ENCODE measurements at places on chromosomes 7 and 10. TPM values are rescaled to one million over a fixed set of nuclear protein-coding genes. Genes with fewer than 3 reads are reported as not detected.

The AQP1 gene
- 335 TPM for total RNA-seq

The IL6 gene
- 62.2 TPM for total RNA-seq

The ARL5B gene
- 14.6 TPM for total RNA-seq

The ZNRF2 gene
- 7.8 TPM for total RNA-seq

The OR2A12 gene
- not detected for total RNA-seq

The IDI1 gene
- total RNA-seq: 62.4 TPM

The CDNF gene
- total RNA-seq: 2.6 TPM

The WIPF3 gene
- total RNA-seq: 0.07 TPM

The OR13A1 gene
- not detected for total RNA-seq

The ITGA8 gene
- 43.7 TPM for total RNA-seq

The TMEM196 gene
- not detected for total RNA-seq

The KIF11 gene
- total RNA-seq: 8.7 TPM

The C10orf71 gene
- not detected for total RNA-seq

The ADRA2A gene
- 2.0 TPM for total RNA-seq

The LBX1 gene
- not detected for total RNA-seq

The CLEC5A gene
- not detected for total RNA-seq

The PDLIM1 gene
- 25.7 TPM for total RNA-seq

The TEX47 gene
- not detected for total RNA-seq

The NUP205 gene
- 38.8 TPM for total RNA-seq

The PTF1A gene
- not detected for total RNA-seq

The ACTL6B gene
- total RNA-seq: not detected

The TAS2R41 gene
- not detected for total RNA-seq

The SPDYE6 gene
- total RNA-seq: not detected

The OR9A4 gene
- total RNA-seq: not detected

The IDI2 gene
- total RNA-seq: not detected

The TUBB8 gene
- total RNA-seq: not detected

The PPP1R9A gene
- total RNA-seq: 0.78 TPM

The CYP2C8 gene
- total RNA-seq: 0.07 TPM

The ENTPD7 gene
- 25.9 TPM for total RNA-seq

The NKX1-2 gene
- total RNA-seq: not detected

The CHAT gene
- not detected for total RNA-seq

The FAM25A gene
- total RNA-seq: not detected

The ARL3 gene
- total RNA-seq: 7.2 TPM

The TCERG1L gene
- total RNA-seq: not detected

The PRSS37 gene
- total RNA-seq: not detected

The LIPM gene
- 0.13 TPM for total RNA-seq

The CNNM2 gene
- total RNA-seq: 20.5 TPM

The DNAJB6 gene
- total RNA-seq: 78.2 TPM

The PDE6C gene
- total RNA-seq: not detected

The PLAU gene
- 110 TPM for total RNA-seq

The HTRA1 gene
- total RNA-seq: 591 TPM

The COX19 gene
- total RNA-seq: 10.1 TPM

The SLC39A12 gene
- not detected for total RNA-seq

The C10orf67 gene
- not detected for total RNA-seq

The AFAP1L2 gene
- total RNA-seq: 1.2 TPM

The GOLGA7B gene
- 0.03 TPM for total RNA-seq

The OR2A7 gene
- 0.07 TPM for total RNA-seq

The PSAP gene
- 1,716 TPM for total RNA-seq

The STRIP2 gene
- total RNA-seq: 2.2 TPM

The SUN3 gene
- total RNA-seq: not detected

The NUTM2A gene
- 0.46 TPM for total RNA-seq

The DENND2A gene
- total RNA-seq: 4.8 TPM

The CDHR1 gene
- total RNA-seq: under 0.01 TPM

The MSMB gene
- total RNA-seq: not detected

The AGR3 gene
- total RNA-seq: not detected

The C1QL3 gene
- not detected for total RNA-seq
